ENCODE measurements at places on chromosomes 6 and 20.

- DNase-seq: no peak
These were observed 169.7 kb upstream of the GGTLC1 start for GRCh38 chr20:24158281-24158680.

DNA sequence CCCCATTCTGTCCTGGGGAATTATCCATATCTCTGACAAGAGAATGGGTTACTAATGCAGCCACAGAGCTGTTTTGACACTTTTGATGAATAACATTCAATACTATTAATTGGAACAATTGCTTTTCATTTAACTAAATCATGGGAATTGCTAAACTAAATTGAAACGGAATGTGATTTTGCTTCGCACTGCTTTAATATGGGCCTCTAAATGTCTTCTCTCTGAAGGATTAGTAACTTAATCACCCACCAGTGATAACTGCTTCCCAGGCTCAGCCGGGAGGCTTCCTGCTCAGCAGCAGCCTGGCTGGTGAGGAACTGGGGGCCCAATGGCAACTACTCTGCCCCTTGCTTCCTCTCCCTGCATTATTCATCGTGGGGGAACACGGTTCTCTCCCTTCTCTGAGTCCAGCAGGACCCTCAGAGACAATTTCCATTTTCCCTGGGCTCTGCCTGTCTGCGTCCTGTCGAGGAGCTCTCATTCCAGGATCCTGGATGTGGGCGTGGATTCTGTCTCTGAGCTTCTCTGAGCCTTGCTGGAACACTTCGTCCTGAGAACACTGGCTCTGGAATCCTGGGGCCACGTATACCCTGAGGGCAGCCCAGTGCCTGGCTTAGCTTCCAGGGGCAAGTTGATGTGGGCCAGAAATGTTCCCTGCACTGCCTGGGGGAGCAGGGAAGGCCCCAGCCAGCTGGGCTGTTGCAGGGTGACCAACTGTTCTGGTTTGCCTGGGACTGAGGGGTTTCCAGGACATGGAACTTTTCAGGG is 308.9 kb downstream of the DHX35 start:
- no peak for DNase-seq

DNA sequence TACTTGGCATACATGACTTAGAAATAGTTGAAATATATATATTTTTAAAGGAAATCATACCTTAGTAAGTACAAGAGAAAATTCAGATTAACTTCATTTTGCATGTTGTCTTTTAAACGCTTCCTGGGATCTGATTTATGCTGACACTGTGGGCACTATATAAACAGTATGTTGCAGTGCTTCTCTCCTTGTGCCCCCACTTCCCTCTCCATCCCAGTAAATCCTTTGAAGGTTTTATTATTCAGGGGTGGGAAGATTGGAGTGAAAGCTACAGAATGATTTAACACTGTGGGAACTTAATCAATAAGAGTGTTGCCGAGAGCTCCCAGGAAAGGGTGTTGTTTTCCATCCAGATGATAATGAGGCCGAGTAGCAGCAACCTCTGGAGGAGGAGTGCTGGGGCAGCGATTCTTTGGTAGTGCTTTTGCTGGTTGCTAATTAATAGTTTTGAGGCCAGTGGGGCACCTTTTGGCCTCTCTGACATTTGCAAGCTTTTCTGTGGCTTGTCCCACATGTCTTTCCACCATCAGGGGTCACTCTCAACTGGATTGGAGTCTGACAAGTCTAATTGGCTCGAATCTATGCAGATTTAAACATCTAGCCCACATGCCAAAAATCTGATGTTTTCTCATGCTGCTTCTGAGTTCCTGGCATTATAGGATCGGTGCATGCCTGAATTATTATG is 183.0 kb upstream of the MMS22L start:
- no peak for DNase-seq

DNA sequence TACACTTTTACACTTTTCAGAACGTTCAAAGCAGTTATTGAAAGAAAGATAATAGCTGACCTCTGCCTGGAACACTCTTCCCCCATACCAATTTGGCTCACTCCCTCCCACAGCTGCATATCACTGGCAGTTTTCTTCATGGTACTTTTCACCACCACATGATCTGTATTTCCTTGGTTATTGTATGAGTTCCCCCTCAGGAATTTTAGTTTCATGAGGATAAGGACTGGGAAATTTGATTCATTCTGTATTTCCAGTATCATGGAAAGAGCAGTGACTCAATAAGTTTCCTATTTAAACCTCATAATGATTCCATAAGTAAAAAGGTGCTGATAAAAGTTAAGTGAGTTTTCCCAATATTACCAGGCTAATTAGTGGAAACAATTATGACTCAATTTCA is 16.0 kb downstream of the HTR1B start:
- DNase-seq: no peak

GRCh38 chr20:63357921-63358905 is 2.9 kb downstream of the CHRNA4 start:
- no peak for DNase-seq
